ENCODE measurements at places on chromosomes 7 and 10. TPM values are rescaled to one million over a fixed set of nuclear protein-coding genes. Genes with fewer than 3 reads are reported as not detected.
A peak's percentile ranks its signal among the peaks of the same experiment; 100 is the strongest.

DNA sequence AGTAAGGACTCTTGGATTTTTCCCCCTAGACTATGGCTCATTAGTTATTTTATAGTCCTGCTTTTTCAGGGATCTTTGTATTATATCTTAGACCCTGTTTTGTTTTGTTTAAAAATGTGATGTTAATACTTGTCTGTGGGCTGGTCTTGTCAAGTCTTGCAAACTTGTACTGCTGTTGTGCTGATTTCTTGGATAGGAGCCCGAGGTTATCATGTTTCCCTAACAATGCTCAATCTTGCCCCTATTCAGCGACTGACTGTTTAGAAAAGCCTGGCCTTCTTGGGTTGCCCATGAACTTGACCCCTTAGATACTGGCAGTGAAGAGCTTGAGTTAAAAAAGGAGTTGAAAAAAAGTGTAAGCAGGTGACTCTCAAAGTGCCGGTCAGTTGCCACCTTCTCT, 115.7 kb downstream of the KIAA1217 start:
- H3K36me3 ChIP-seq = no peaks in the 10 kb centered on the region
- H3K4me3 ChIP-seq = no peak overlapping the region
- H3K27me3 ChIP-seq = no peaks in the 10 kb centered on the region
- peak overlapping the region; percentile 6 for H3K27ac ChIP-seq
- no peaks in the 10 kb centered on the region for H3K4me1 ChIP-seq
- DNase-seq = no peak

HSPA12A gene
- 7.4 TPM for total RNA-seq

DNA sequence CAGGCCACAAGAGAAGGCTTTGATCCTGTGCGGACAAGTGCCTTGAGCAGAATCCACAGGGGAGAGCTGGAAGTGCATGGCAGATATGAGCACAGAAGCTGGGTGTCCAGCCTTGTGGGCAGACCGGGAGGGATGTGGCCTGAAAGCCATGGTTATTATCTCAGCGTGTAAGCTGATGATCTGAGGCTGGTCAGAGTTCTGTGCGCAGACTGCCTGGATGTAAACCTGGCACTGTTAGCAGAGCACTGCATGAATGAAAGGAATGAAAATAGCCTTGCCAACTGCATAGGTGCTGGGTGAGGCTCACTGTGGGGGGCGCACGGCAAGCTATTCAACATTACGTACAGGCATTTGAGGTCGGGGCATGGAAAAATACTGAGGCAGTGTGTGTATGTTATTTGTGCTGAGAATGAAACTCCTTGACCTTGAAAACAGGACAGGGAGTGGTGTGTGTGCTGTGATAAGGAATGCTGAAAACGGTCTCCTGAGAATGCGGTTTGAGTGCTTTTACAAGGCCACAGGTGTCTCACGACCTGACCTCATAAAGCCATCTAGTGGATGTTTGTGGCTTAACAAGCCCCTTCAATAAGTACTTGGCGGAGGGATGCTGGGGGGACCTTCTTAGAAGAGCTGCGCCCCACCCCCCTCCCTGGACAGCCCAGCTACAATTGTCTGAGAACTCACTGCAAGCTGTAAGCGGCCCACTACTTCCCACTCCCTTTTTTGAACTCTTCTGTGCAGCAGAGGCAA, 18.7 kb downstream of the AKR1C1 start:
- no peak overlapping the region for H3K27ac ChIP-seq
- peak; percentile 60 for DNase-seq
- H3K4me1 ChIP-seq = peaks cover 6% of the 10 kb centered on the region
- H3K36me3 ChIP-seq = no peaks in the 10 kb centered on the region

SLC39A12 gene
- total RNA-seq = not detected

- H3K27me3 ChIP-seq = no peaks in the 10 kb centered on the region
- H3K4me1 ChIP-seq = no peaks in the 10 kb centered on the region
- no peak overlapping the region for H3K27ac ChIP-seq
- H3K36me3 ChIP-seq = no peaks in the 10 kb centered on the region
Measured at GRCh38 chr7:17396692-17397091, 98.2 kb downstream of the AHR start.

DNA sequence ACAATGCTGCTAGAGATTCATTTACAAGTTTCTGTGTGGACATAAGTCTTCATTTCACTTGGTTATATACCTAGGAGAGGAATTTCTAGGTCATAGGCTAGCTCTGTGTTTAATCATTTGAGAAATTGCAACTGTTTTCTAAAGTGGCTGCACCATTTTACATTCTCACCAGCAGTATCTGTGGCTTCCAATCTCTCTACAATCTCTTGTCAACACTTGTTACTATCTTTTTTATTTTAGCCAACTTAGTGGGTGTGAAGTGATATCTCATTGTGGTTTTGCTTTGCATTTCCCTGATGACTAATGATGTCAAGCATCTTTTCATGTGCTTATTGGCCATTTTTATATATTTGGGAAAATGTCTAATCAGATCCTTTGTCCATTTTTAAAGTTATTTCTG, 53.0 kb upstream of the DRGX start:
- H3K4me3 ChIP-seq = no peak overlapping the region
- H3K36me3 ChIP-seq = peaks cover 3% of the 10 kb centered on the region
- H3K4me1 ChIP-seq = no peaks in the 10 kb centered on the region
- H3K27me3 ChIP-seq = no peaks in the 10 kb centered on the region
- no peak for DNase-seq

GRCh38 chr7:48084727-48085432, 4.2 kb upstream of the UPP1 start:
- H3K27me3 ChIP-seq = peaks cover 4% of the 10 kb centered on the region
- peak overlapping the region; percentile 35 for H3K27ac ChIP-seq

ZNF655 gene
- 72.3 TPM for total RNA-seq

DNA sequence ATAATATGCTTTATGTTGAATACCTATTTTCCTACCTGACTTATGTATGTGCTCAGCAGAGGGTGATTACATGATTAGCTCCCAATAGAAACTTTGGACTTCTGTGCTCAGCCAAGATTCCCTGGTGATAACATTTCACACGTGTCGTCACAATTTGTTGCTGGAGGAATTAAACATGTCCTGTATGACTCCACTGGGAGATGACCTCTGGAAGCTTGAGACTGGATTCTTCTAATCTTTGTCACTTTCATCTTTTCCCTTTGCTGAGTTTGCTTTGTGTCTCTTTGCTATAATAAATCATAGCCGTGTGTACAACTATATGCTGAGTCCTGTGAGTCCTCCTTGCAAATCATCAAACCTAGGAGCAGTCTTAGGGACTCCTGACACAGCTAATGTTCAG, 120.9 kb upstream of the LRRTM3 start:
- DNase-seq = no peak
- no peak overlapping the region for H3K27ac ChIP-seq
- H3K27me3 ChIP-seq = no peaks in the 10 kb centered on the region

All from lung (tissue), 17 donors.